H9 (cell line): ENCODE measurements at places on chromosomes 6 and 20. TPM values are rescaled to one million over a fixed set of nuclear protein-coding genes. Genes with fewer than 3 reads are reported as not detected.

DNA sequence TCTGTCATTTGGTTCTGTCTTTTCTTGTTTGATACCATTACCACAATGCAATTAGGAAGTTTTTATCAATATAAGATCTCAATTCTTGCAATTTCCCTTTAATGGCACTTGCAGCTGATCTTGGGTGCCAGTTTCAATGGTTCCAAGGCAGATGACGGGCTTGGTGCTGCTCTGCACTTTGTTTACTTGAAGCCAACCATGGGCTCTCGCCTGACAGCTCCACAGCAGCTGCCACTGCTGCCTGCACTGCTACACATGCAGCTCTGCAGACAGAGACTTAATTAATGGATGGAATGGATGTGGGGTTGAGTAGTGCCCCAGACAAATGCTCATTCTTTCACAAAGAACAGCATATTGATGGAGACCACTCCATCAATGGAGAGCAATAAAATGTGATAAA lies 1024.3 kb upstream of the EPHA7 start:
- no peak for DNase-seq

DNA sequence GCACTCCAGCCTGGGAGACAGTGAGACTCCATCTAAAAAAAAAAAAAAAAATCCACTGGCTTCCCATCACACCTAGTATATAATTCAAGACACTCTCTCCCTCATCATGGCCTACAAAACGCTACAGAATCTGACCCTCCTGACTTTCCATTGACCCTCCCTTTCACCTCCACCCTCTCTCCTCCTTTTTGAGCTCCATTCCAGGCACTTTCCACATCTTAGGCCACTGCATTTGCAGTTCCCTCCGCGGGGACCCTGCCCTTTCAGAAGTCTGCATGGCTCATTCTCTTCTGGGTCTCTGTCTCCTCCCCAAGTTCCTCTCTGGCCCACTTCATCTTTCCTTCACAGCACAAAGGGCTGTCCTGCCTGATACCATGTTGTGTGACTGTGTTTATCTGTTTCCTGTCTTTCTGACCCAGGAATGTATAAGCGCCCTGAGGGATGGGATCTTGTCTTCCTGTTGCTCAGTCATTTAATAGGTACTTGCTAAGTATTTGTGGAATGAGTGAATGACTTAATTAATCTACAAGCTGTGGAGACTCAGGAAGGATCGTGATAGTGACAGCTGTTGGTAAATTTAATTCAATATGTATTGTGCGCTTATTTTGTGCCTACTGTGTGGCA lies 35.2 kb downstream of the NCR2 start:
- DNase-seq, result no peak

DNA sequence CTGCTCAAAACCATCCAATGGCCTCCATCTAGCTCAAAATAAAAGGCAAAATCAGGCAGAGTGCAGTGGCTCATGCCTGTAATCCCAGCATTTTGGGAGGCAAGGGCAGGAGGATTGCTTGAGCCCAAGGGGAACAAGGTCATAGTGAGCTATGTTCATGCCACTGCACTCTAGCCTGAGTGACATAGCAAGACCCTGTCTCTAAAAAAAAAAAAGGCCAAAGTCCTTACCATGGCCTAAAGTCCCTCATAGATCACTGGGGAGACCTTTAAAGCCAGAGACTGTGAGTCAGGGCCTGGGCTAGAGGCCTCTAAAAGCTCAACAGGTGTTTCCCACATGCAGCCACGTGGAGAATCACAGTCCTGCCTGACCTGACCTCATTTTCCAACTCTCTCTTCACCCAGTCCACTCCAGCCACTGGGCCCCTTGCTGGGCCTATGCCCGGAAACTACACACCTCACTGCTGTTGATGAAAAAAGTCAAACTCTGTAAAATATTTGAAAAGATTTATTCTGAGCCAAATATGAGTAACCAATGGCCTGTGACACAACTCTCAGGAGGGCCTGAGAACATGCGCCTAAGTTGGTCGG lies 28.2 kb upstream of the TAB2 start:
- no peak for DNase-seq

SYCP2L gene
- 3.5 and 4.3 TPM in 2 replicates for total RNA-seq

- DNase-seq, result no peak
Observed at GRCh38 chr6:15352845-15353244, 107.0 kb downstream of the JARID2 start.

TFAP2D gene
- total RNA-seq, result not detected in 2 replicates

DNA sequence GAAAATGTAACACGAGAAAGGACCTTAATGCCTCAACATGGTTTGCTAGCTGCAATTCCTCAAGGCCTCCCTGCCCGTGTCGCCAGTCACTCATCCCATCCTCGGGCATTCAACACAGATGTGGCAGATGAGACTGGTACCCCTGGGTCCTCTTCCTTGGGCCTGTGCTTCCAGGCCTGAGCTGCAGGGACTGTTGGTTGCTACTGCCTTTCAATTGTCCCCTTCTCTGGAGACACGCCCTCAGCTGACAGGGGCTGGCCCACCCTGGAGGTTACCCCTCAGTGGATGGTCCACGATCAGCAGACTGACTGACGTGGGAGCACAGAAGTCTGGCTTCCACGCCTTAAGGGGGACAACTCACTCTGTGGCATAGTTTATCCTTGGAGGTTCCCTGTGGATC lies 495.1 kb upstream of the CHD6 start:
- no peak for DNase-seq

DNA sequence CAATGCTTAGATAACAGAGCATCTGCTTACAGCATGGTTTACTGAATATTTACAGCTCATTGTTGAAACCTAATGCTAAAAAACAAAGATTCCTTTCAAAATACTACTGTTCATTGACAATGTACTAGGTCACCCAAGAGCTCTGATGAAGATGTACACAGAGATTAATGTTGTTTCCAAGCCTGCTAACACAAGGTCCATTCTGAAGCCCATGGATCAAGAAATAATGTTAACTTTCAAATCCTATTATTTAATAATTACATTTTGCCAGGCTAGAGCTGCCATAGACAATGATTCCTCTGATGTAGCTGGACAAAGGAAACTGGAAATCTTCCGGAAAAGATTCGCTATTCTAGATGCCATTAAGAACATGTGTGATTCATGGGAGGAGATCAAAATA lies 355.6 kb downstream of the TENT5A start:
- no peak for DNase-seq

DNA sequence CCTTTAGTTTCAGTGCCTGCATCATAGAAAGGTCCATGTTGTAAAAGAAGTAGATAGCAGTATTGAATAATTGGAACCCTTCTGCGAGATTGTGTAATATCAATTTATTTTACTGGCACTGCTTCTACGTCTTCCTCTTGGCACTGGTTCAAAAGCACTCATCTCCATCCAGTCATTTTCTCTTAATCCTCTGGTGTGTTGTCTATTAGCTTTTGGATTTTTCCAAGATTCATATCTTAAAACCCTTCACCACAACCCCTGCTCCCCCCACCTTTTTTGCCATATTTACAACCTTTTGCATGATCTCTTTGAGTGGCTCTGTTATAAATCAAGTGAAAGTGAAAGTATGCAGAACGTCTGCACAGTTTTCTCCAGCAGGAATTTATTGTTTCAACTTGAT lies 76.6 kb upstream of the HSF2 start:
- DNase-seq, result no peak

DNA sequence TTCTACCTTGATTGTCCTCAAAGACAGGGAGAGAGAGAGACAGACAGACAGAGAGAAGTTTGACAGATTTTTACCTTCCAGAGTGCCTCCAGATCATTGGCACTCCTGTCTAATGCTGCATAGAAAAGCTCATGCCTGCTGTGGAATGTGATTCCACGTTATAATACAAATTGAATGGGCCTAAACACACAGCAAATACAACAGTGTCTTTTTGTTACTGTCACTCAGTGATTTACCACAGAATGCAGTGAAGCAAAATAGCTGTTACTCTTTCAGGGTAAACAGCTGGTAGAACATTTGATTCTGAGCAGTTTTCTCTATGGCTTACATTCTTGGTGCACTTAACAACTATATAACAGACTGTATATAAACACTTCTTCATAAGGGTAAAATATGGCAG lies 558.7 kb downstream of the LMBRD1 start:
- no peak for DNase-seq

RAB44 gene
- 0.04 TPM in 1 of 2 replicates, not detected in the other for total RNA-seq

C6orf15 gene
- not detected in 2 replicates for total RNA-seq

- peak; percentile 74 for DNase-seq
Observed at GRCh38 chr6:151239603-151240035, at the start of gene AKAP12. AKAP12 (plus strand) TSS chr6:151239967; CDS start chr6:151240563, 596 bp downstream.

DNA sequence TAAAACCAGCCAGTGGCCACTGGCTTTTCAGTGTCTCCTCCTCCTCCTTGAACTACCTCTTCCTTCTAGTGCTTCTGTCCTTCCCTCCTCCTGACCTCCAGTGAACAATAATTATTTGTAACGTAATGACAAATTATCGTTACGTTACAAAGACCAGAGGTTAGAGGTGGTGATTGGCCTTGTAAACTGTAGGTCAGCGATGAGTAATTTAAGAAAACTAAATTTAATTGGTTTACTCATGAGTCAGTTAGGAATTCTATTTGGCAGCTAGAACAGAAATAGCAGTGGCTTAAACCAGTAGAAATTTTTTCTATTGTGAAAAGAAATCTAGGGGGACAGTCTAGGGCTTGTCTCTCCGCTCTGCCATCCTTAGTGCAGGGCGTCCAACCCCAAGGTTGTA lies 38.8 kb downstream of the PPARD start:
- DNase-seq, result no peak

GRCh38 chr6:144417681-144418080 lies 132.5 kb downstream of the UTRN start:
- DNase-seq, result no peak

- no peak for DNase-seq
Observed at GRCh38 chr20:62671765-62672164, 29.5 kb downstream of the SLCO4A1 start.

- no peak for DNase-seq
Observed at GRCh38 chr20:17928211-17928611, 40.4 kb downstream of the SNX5 start.

TGM3 gene
- not detected in 2 replicates for total RNA-seq

GRCh38 chr6:170366248-170366960 lies 59.8 kb downstream of the FAM120B start:
- DNase-seq, result no peak

DNA sequence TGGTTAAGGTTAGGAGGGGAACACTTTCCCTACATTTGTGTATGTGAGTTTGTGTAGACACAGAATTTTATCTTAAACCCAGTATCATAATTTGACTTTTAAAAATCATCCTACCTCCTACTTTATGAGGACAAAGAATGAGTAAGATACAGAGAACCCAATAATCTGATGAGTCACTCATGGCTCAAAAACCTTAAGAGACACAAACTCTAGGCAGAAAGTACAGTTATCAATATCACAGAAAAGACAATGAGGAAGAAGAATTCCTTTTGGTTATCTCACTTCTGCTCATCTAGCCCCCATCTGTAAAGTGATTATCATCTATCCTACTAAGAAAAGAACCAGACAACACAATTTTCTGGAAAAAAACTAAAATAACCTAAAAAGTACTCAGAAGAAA lies 87.7 kb downstream of the EPB41L2 start:
- no peak for DNase-seq

FAM83D gene
- total RNA-seq, result 48.1 and 51.6 TPM in 2 replicates

GRCh38 chr20:36320261-36320897 lies 14.2 kb downstream of the DLGAP4 start:
- DNase-seq, result peak; percentile 20

DNA sequence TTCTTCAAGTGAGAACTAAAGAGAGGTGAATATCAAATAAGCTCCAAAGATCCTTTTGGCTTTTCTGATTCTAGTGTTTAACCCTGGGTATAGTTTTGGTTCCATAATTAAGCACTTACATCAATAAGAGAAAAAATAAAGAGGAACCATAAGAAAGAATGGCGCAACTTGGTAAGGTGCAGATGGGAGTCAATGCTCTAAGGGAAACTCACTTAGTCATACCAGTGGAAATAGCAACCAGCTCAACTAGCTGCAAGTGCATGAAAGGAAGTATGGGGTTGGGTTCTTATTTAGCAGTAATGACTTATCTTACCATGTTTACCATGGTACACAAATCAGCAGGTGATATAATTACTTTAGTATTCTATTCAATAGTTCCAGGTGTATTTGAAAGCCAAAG lies 296.5 kb upstream of the RUNX2 start:
- DNase-seq, result no peak

KHDRBS2 gene
- 2.7 and 3.0 TPM in 2 replicates for total RNA-seq

- DNase-seq, result peak; percentile 50
Observed at GRCh38 chr20:32534661-32535240, 50.4 kb downstream of the NOL4L start.

- no peak for DNase-seq
Observed at GRCh38 chr6:56567501-56567900, 75.2 kb downstream of the DST start.

GRCh38 chr6:136086686-136087085 lies 163.4 kb downstream of the MTFR2 start:
- DNase-seq, result no peak

DNA sequence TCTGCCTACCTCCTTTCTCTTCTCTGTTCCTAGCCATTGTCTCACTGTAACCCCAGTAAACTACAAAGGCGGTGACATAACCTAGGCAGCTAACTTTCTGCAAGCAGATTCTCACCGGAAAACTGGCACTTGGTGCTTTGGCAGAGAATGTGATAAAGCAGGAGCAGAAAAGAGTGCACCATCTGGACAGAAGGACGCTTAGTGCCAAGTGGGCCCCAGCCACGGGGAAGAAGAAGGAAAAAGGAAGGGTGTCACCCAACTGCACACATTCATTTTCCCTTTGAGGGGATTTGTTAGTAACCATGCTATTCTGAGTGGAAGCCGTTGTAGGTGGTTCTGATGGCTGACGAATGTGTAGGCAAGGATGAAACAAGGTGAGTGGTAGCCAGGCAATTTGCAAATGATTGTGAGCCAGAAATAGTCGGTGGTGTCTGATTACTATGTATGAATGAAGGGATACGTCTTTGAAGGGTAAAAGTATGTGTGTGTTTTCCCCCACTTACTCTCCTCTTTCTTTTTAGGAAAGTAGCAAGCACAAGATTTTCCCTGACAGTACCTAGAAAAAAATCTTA lies 148.3 kb upstream of the STXBP5 start:
- no peak for DNase-seq

- DNase-seq, result no peak
Observed at GRCh38 chr6:88650029-88650619, 313.3 kb downstream of the RNGTT start.

GRCh38 chr6:106145741-106146227 lies 59.6 kb downstream of the PRDM1 start:
- no peak for DNase-seq

DNA sequence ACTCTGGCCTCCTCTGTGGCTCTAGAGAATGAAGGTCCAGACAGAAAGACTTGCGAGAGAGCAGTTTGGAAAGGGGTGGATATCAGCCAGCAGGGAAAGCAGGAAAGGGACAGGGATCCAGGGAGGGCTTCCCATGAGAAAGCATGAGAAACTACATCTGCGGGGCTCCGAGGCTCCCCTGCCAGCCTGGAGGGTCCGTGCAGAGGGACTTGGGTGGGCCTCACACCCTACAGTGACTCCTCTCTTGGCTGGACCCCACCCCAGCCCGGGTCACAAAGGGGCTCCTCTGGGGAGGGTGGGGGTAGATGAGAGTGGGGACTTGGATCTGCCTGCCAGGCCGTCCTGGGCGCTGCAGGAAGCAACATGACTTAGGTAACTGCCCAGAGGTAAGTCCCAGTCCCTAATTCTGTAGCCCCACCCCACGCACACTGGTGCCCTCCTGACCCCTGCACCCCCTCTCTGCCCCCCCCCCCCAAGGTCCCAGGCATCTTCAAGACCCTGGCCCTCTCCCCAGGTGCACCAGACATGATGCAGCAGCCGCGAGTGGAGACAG lies at the start of gene TMEM239:
TMEM239 (plus strand) TSS at position 335 of the 553 bp plus-strand sequence; CDS start at position 526, 191 bp downstream.
- DNase-seq, result no peak

- DNase-seq, result peak; percentile 73
Observed at GRCh38 chr6:163413345-163414116, 987 bp upstream of the QKI start.

MUCL3 gene
- 0.15 and 0.20 TPM in 2 replicates for total RNA-seq
